ENCODE measurements at places on chromosomes 7 and 10. TPM values are rescaled to one million over a fixed set of nuclear protein-coding genes. Genes with fewer than 3 reads are reported as not detected.

DNA sequence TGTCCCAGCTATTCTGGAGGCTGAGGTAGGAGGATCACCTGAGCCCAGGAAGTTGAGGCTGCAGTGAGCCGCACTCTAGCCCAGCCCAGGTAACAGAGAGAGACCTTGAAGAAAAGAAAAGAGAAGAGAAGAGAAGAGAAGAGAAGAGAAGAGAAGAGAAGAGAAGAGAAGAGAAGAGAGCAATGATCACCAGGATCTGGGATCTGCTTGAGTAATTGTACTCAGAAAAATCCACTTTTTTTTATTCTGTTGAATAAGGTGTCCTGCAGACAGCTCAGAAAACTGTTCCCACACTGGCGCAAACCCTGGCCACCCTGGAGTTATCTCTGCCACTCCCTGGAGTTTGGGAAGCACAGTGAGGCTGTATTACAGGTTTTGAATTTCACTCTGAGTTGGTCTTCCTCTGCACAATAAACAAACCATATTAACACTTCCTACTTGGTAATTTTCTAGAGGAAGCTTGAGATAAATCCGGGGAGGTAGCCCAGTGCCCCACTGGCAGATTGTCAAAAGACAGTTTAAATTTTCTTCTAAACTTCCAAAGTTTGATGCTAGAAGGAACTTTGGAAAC lies 9.6 kb upstream of the OAT start:
- no peaks in the 10 kb centered on the region for H3K4me1 ChIP-seq
- peaks cover 76% of the 10 kb centered on the region for H3K27me3 ChIP-seq
- no peak for DNase-seq
- no peak overlapping the region for H3K27ac ChIP-seq

- H3K4me3 ChIP-seq: no peak overlapping the region
- H3K27ac ChIP-seq: no peak overlapping the region
- no peak for DNase-seq
- H3K27me3 ChIP-seq: no peaks in the 10 kb centered on the region
- H3K4me1 ChIP-seq: no peaks in the 10 kb centered on the region
These were observed 29.3 kb upstream of the AGBL3 start for GRCh38 chr7:134957005-134957404.

GRCh38 chr7:127514499-127514898 lies 70.9 kb downstream of the GCC1 start:
- H3K36me3 ChIP-seq: no peaks in the 10 kb centered on the region
- DNase-seq: no peak
- H3K4me1 ChIP-seq: no peaks in the 10 kb centered on the region
- H3K27me3 ChIP-seq: peaks cover 35% of the 10 kb centered on the region
- no peak overlapping the region for H3K27ac ChIP-seq
- no peak overlapping the region for H3K4me3 ChIP-seq

GRCh38 chr10:101816913-101817336 lies 1.3 kb downstream of the OGA start:
- peaks cover 77% of the 10 kb centered on the region for H3K4me1 ChIP-seq
- H3K27me3 ChIP-seq: no peaks in the 10 kb centered on the region
- H3K4me3 ChIP-seq: peak overlapping the region; percentile 89
- peak overlapping the region; percentile 97 for H3K27ac ChIP-seq

DNA sequence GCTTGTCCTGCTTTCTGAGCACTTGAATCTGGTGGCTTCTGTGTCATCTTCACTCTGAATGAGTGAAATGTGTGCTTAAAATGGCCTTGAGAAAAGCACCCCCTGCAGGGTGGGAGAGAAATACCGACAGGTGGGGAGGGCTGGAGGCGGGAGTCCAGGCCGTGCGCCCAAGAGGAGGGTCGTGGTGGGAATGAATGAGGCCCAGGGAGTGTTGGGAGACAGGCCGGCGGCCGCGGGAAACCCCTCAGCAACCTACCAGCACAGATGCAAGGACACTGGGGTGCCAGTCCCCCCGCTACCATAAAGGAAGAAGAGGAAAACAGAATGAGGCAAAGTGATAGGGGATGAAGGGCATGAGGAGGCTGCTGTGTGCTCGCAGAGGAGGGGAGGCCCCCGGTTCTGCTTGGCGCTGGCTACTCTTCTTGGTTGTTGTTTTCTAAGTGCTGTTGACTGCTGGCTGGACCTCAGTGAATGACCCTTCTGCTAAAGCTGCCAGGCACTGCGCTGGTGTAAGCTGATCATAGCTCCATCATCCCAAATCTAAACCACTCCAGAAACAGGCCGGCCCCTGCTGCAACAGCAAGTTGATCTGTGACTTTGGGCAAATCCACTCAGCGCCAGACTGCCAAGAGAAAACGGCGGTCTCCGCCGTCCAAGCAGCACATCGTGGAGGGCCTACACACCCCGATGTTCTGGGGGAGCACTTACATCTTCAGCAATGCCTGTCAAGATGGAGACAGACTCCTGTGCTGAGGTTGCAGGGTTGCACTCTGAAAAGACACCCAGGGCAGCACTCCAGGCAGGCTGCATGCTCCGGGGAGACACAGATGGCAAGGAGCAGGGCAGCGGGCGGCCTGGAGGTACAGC lies 378.5 kb downstream of the DNAJB6 start:
- H3K27me3 ChIP-seq: peaks cover 29% of the 10 kb centered on the region
- no peaks in the 10 kb centered on the region for H3K4me1 ChIP-seq
- H3K27ac ChIP-seq: no peak overlapping the region
- no peak for DNase-seq

- DNase-seq: no peak
- no peak overlapping the region for H3K4me3 ChIP-seq
- H3K27ac ChIP-seq: no peak overlapping the region
- no peaks in the 10 kb centered on the region for H3K36me3 ChIP-seq
- H3K4me1 ChIP-seq: no peaks in the 10 kb centered on the region
- no peaks in the 10 kb centered on the region for H3K27me3 ChIP-seq
These were observed 49.1 kb upstream of the SEMA3C start for GRCh38 chr7:80967917-80968297.

DNA sequence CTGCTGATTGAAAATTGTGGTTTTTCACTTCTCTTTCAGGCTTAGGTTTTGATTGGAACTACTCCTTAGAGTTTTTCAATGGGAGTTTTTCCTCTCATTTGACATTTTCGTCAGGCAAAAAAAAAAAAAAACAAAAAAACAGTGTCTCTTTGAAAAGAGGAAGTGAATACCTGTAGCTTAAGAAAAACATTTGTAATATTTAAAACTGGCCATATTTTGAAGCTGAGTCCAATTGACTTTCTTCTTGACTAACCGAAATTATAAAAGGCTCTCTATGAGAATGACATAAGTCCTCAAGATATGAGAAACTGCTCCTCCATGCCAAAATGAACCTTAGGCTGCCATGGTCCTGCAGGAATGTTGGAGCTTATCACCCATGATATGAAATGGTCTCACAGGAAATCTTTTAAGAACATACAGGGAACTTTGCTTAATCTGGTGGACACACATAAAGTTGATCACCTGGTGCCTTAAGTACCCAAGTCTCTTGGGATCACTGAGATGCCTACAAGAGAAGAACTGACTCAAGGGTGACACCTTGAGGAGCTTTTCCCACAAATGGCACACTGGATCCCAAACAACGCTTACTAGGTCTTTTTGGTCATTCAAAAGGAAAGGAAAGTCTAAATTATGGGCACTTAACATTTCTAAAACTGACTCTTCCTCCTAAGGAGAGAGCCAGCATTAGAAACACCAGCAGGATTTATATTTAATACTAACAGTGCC lies 263.4 kb downstream of the CDC14C start:
- H3K27ac ChIP-seq: no peak overlapping the region
- no peaks in the 10 kb centered on the region for H3K36me3 ChIP-seq
- no peaks in the 10 kb centered on the region for H3K4me1 ChIP-seq
- DNase-seq: no peak

- H3K4me1 ChIP-seq: no peaks in the 10 kb centered on the region
- H3K27ac ChIP-seq: no peak overlapping the region
- DNase-seq: no peak
- H3K36me3 ChIP-seq: no peaks in the 10 kb centered on the region
- H3K27me3 ChIP-seq: no peaks in the 10 kb centered on the region
These were observed 140.0 kb downstream of the LHPP start for GRCh38 chr10:124601431-124602120.

- H3K27ac ChIP-seq: no peak overlapping the region
- H3K36me3 ChIP-seq: no peaks in the 10 kb centered on the region
- H3K4me1 ChIP-seq: peaks cover 30% of the 10 kb centered on the region
- no peak overlapping the region for H3K4me3 ChIP-seq
- H3K27me3 ChIP-seq: no peaks in the 10 kb centered on the region
These were observed 132.9 kb downstream of the BAMBI start for GRCh38 chr10:28810057-28810870.

DNA sequence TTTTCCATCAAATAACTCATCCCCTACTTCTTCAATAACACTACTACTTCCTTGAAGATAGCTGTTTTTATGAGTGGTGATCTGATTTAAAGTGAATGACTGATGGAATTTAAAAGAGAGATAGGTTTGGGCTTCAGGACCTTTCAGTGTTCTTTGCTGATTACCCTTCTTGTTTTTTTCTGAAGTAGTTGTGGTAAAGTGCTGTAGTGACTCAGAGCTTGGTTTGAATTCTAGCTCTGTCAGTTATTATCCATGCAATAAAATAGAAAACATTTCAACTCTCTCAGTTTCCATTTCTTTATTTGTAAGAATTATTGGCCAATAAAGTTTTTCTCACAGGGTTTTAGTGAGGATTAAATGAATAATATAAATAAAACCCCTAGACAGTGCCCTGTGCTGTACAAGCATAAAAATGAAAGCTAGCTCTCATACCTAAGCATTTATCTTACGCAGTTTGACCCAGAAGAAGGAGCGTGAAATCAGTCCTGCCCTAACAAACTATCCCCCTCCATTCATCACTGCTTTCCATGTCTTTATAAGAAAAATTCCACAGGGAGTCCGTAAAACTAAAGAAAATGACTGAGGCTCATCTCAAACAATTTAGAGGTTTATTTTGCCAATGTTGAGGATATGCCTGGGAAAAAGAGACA lies 25.1 kb upstream of the AKAP9 start:
- no peak overlapping the region for H3K27ac ChIP-seq
- no peaks in the 10 kb centered on the region for H3K4me1 ChIP-seq
- no peak overlapping the region for H3K4me3 ChIP-seq
- no peak for DNase-seq
- H3K27me3 ChIP-seq: no peaks in the 10 kb centered on the region

DNA sequence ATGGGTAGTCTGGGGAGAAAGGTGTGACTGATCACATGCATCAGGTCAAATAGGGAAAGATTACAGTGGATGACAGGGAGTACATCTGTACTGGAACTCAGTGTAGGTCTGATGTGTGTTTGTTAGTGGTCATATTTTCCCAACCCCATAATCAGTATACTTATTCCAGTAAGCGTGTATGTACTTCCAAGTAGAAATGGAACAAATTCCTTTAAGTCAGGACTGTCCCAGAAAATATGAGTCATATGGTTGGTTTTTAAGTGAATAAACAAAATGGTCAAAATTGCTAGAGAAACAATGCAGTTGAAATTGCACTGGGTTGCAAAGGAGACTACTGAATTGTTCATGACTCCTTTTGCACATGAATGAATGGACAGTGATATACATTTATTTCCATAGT lies 118.8 kb upstream of the MYO3A start:
- H3K27ac ChIP-seq: no peak overlapping the region
- H3K27me3 ChIP-seq: peaks cover 11% of the 10 kb centered on the region
- DNase-seq: no peak
- no peak overlapping the region for H3K4me3 ChIP-seq
- no peaks in the 10 kb centered on the region for H3K36me3 ChIP-seq

GRCh38 chr7:75725306-75725705 lies 13.4 kb downstream of the HIP1 start:
- H3K4me1 ChIP-seq: peaks cover 20% of the 10 kb centered on the region
- H3K4me3 ChIP-seq: no peak overlapping the region
- no peaks in the 10 kb centered on the region for H3K27me3 ChIP-seq

DNA sequence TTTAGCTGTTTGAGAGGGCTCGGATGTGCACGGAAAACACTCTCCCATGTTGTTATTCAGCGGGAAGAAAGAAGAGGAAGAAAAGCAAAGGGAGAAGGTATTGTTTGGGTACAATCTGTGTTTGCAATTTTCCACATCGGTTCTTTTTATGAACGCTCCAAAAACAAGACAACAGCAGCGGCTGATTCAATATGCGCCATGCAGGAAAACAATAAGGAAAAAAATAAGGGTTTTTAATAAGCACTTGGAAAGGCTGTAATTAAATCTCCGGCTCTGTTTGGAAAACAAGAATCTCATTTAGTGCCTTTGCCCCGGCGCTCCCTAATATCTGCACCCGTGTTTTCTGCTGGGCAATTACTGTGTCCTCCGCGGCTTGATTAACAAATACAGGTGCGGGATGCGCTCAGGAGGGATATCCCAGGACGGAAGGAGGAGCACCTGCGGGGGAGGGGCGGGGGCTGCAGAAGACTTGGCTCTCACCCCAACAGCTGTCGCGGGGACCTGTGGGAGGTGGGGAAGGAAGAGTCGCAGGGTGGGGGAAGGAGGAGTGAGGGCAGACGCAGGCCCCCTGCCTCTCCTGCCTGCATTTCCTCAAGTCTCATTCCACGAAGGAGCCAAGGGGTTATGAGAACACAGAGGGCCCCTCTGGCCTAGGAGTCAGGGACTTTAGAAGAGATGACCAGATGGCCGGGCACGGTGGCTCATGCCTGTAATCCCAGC lies 181.5 kb upstream of the PODXL start:
- no peak for DNase-seq
- H3K4me3 ChIP-seq: no peak overlapping the region

GRCh38 chr7:35993676-35994606 lies 159.1 kb upstream of the EEPD1 start:
- no peaks in the 10 kb centered on the region for H3K27me3 ChIP-seq
- no peaks in the 10 kb centered on the region for H3K36me3 ChIP-seq
- peaks cover 12% of the 10 kb centered on the region for H3K4me1 ChIP-seq

DNA sequence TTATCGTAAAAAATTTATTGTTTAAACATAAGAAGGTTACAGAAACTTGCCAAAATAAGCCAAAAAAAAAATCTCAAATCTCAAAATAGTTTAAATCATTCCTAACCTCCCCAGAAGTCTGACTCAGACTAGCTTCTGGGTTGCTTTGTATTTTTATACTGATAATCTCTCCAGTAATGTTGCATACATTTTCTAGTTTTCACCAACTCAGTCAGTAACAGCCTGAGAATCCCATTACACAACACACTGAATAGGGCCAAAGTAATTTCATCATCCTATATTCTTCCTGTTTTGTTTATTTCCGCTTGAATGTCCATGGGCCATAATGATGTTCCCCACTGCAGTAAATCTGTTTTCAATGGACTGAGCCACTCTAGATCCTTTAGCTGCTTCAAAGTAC lies 478.5 kb downstream of the GPAM start:
- H3K27me3 ChIP-seq: no peaks in the 10 kb centered on the region
- no peak for DNase-seq
- H3K27ac ChIP-seq: no peak overlapping the region

The HTR5A gene
- not detected for total RNA-seq

The GNGT1 gene
- total RNA-seq: not detected
